HT-29 (cell line): ENCODE measurements at places on chromosomes 4 and X.

DNA sequence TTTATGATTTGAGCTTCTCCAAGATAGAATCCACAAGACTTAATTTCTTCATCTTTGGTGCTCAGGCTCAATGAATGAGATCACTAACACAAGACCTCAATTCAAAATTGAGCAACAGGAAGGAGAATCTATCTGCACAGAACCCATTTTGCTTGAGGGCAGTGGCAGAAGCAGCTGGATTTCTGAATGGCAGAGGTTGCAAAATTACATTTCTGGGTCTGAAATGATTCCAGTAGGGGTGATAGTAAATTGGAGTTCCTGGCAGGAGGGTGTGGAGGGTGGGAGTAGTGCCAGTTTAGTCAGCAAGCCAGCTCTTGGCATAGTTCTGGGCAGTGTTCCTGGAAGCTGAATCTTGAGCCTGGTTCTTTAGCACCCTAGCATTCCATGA, 281.1 kb downstream of the SLC7A11 start:
- DNase-seq = no peak

DNA sequence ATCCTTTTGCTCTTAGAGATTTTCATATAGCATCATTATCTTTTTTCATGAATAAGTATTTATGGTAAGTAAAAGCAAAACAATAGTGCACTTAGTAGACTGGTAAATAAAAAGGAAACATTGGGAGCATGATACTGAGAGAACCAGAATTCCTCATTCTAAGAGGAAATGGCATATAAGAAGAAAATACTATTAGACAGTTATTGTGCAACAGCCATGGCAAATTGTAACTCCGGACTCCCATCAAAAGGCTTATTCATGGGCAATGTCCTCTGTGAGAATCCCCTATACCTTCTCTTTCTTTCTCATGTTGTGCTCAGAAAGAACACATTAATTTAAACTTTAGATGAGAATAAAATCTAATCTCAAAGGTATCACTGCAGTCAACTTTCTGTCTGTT, 42.4 kb downstream of the SPATA18 start:
- no peak for DNase-seq

DNA sequence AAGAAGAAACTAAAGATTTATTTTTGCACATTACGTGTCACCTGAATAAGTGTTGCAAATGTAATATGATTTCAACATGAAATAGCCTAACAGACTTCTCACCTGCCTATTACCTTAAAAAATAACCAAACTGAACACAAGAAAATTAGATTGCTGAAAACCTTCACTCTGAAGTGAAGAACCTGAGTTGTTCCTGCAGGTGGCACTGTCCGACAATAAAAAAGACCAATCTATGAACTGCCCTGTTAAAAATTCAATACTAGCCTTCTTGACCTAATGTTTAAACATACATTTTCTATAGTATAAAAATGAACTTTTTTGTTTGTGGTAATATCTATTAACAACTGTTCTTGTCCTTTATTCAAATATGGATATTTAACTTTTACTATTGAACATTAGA, 69.2 kb upstream of the PNPLA4 start:
- peak; percentile 50 for DNase-seq

- DNase-seq = no peak
Measured at GRCh38 chr4:141220271-141220670, 424 bp upstream of the ZNF330 start.

GRCh38 chr4:98421111-98421510, 159.9 kb downstream of the RAP1GDS1 start:
- no peak for DNase-seq

DNA sequence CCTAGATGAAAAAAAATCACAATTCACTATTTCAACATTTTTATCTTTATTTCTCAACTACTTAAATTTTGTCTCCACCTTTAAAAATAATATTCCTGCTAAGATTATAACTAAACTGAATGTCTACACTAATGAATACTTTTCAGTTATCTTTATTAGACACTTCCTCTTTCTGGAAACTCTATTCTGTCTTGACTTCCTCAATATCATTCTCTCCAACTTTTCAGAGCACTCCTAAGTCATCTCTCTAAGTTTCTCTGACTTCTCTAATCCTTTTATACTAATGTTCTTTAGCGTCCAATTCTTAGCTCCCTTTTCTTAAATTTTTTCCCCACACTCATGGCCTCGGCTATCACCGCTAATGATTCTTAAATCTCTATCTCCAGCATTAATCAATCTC, 374.2 kb downstream of the FBXO8 start:
- DNase-seq = no peak

DNA sequence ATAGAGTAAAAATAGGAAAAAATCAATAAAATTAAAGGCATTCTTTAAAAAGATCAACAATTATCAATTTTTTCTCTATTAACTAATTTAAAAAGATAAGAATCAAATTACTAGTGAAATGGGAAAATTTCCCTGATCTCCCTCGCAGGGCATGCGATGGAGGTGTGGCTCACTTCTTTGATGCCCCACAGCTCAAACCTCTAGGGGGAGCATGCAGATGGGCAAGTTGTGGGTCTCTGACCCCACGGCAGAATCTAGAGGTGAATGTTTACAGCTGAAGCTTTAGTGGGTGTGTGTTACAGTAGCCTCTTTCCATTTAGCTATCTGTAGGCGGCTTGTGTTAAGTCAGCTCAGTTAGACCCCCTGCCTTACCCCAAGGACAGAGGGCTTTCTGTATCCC, 1348.8 kb downstream of the PCDH18 start:
- DNase-seq = no peak

GRCh38 chrX:38154818-38155217, 65.9 kb downstream of the SRPX start:
- DNase-seq = no peak

DNA sequence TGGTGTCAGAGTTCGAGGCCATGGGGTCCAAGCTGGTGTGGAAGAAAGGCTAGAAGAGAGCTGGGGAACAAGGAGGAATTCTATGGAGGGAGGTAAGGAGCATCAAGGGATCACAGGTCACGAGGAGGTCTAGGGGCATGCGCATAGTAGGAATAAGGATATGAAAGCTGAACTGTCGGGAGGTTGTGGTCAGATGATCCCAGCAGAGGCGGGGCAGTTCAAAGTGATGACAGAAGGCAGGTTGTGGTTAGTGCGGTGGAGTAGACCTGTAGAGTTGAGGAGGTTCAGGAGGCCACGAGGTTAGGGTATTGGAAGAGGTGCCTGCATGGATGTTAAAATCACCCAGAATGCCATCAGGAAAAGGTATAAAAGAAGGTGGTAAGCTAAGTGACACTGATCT, 156.3 kb downstream of the TMEM164 start:
- DNase-seq = no peak

- DNase-seq = no peak
Measured at GRCh38 chrX:28491941-28492340, 95.3 kb upstream of the IL1RAPL1 start.

GRCh38 chr4:4260185-4260751, 12.2 kb upstream of the TMEM128 start:
- peak; percentile 53 for DNase-seq

DNA sequence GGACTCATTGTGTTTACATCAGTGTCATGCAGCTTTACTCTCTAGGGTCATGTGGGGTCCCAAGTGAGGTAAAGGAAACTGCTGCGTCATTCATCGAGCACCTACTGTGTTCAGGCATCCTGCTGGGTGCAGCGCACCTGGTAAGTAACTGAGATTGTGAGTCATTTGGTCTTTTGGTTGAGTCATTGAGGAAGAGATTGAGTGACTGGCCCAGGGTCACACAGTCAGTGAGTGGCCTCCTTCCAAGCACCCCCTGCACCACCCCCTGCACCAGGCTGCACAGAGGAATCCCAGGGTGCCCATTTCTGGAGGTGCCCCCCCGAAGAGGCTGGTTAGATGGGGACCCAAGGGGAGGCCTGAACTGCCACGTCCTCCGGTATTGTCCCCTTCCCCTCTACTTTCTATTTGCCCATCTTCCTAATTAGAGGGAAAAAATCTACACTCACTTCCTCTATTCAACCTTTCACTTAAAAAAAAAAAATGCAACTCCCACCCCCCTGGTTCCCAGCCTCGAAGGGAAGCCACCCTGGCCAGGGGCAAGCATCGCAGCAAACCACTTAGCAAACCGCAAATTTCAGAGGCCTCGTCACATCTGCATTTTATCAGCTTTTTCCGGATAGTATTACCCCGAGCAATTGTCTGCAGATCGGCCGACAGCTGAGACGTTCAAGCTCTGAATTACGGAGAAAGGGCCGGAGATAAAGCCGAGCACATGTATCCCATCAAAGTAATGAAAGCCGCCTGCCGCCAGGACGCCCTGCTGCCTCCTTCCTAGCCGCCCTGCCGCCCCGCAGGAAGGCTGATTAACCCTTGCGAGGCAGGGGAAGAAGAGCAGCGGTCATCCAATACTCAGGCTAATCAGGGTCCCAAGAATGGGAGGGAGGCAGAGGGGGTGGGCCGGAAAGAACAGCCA, 96.3 kb upstream of the MSX1 start:
- DNase-seq = no peak

GRCh38 chr4:168710353-168710946, 213.6 kb downstream of the PALLD start:
- peak; percentile 45 for DNase-seq

GRCh38 chr4:14364953-14365536, 637.2 kb upstream of the CPEB2 start:
- DNase-seq = no peak

DNA sequence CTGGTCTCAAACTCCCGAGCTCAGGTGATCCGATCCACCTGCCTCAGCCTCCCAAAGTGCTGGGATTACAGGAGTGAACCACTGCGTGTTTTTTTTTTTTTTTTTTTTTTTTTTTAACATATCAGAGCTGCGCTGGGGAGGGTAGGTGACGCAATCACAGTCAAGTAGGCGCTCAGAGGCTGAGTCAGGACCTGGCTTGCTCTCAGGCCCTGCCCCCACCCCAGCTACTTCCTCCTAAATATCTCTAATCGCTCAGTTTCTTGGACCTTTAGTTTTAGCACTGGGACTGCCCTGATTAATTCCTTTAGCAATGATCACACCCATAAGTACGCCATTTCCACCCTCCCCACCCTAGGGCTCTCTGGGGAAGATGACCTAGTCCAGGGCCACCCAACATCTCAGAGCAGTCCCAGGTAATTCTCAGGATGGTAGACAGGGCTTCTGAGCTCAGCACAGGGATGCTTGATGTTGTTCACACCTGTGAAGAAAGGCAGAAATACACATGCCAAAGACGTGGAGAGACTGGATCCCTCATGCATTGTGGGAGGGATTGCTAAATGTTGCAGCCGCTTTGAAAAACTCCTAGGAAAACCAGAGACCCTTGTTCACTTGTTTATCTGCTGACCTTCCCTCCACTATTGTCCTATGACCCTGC, 50.2 kb downstream of the DDX3X start:
- DNase-seq = peak; percentile 45

DNA sequence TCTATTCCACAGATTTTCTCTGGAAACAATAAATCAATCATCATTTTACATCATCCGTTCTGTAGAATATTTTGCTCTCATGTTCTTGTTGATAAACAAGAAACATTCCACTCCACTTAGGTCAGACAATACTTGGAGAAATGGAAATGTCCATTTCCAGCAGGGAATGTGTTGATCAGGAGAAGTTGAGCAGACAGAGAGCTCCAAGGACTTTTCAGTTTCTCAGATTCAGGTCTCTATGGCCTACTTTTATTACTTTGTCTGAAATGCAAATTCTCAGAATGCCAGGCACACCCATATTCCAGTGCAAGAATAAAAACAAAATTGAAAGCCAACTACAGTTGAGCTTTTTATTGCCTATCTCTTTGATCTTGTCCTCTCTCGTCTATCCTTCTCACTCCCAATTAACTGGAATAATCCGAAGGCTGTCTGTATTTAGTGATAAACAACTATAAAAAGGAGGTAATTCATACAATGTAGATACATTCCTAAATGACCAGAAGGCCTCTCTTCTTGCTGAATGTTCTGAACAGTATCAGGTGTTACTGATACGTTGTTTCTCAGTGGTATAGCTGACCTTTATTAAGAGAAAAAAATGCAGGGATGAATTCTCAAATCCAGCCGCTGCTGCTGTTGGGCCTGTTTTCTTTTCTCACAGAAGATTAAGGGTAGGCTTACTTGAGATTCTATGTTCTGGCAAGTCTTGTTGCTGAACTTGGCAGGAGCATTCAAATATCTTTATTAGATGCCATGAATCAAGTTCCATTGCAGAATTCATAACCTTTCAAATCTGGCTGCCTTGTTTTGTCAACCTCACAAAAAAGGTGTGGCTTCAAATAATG, 72.1 kb downstream of the HPGD start:
- DNase-seq = no peak

- DNase-seq = no peak
Measured at GRCh38 chrX:10841579-10841978, 221.2 kb upstream of the MID1 start.

GRCh38 chr4:72888331-72888730, 181.2 kb downstream of the COX18 start:
- DNase-seq = no peak

DNA sequence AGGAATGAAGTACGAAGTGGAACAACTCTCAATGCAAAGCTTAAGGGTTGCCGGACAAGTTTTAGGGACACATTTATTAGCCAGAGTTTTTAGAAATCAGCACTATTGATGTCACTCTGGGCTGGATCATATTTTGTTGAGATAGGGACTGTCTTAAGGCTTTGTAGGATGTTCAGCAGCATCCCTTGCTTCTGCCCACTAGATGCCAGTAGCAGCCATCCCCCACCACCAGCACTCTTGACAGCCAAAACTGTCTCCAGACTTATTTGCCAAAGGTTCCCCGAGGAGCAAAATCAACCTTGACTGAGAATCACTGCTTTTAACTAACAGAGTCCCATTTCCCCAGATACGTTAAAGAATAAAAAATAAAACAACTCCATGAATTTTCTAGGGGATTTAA, 1497.3 kb downstream of the STIM2 start:
- DNase-seq = no peak

DNA sequence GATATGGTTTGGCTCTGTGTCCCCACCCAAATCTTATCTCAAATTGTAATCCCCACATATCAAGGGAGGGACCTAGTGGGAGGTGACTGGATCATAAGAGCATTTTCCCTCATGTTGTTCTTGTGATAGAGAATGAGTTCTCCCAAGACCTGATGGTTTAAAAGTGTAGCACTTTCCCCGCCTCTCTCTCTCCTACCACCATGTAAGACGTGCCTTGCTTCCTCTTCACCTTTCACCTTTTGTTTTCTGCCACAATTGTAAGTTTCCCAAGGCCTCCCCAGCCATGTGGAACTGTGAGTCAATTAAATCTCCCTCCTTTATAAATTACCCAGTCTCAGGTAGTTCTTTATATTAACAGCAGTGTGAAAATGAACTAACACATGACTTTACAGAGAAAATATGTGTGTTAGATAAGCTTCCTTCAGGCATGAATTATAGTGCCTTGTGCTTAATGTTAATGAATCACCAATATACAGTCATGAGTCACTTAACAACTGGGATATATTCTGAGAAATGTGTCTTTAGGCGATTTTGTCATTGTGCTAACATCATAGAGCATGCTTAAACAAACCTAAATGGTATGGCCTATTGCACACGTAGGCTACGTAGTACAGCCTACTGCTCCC, 37.9 kb downstream of the PDGFC start:
- peak; percentile 56 for DNase-seq

DNA sequence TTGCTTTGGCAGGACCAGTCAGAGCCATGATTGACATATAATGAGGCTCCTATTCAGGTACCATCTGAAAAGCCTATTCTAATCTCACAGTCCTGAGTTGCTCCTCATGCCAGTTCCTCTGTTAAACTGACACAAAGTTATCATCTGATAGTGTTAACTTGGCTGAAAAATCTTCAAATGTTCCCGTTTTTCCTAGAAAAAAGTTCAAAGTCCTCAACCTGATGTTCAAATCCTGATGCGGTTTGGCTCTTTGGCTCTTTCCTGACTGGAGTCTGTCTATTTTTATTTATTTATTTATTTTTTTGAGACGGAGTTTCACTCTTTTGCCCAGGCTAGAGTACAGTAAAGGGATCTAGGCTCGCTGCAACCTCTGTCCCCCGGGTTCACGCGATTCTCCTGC, 244.2 kb downstream of the ANKRD50 start:
- DNase-seq = no peak
